Activated T-cell treated with anti-CD3 and anti-CD28 coated beads for 24 hours (primary cell): ENCODE measurements at places on chromosomes 1 and 21.

DNA sequence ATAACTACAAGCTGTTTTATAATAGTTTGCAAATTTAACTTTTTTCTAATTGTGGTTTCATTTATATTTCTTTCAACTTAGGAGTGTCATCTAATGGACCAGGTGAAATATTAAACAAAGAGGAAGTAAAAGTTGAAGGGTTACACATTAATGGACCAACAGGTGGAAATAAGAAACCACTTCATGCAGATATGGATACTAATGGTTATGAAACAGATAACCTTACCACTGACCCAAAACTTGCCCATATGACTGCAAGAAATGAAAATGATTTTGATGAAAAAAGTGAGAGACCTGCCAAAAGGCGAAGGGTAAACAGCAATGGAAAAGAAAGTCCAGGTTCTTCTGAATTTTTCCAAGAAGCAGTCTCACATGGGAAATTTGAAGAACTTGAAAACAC lies 59.7 kb downstream of the MIER1 start:
- DNase-seq = no peak

GRCh38 chr1:248873993-248874533 lies 15.2 kb upstream of the ZNF692 start:
- peak; percentile 83 for DNase-seq

DNA sequence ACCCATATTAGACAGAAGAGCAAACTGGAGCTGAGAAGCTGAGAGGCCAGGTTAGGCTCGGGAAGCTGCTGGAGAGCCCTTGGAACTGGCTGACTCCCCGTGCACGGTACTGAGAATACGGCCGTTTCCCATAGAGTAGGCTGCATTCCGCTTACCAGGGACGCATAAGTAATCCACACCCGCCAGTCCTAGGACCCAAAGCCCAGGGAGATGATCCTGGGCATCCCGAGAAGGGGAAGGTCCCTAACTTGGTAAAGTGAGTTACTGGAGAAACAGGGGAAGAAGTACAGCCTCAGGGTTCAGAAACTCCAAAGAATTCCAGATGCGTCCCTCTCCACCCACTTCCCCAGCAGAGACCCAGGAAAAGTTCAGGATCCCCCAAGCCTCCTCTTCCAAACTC lies 1.3 kb downstream of the LRRC38 start:
- no peak for DNase-seq

GRCh38 chr21:39141502-39141901 lies 41.7 kb downstream of the PSMG1 start:
- DNase-seq = no peak

GRCh38 chr1:161166669-161167548 lies 683 bp downstream of the PPOX start:
- no peak for DNase-seq

DNA sequence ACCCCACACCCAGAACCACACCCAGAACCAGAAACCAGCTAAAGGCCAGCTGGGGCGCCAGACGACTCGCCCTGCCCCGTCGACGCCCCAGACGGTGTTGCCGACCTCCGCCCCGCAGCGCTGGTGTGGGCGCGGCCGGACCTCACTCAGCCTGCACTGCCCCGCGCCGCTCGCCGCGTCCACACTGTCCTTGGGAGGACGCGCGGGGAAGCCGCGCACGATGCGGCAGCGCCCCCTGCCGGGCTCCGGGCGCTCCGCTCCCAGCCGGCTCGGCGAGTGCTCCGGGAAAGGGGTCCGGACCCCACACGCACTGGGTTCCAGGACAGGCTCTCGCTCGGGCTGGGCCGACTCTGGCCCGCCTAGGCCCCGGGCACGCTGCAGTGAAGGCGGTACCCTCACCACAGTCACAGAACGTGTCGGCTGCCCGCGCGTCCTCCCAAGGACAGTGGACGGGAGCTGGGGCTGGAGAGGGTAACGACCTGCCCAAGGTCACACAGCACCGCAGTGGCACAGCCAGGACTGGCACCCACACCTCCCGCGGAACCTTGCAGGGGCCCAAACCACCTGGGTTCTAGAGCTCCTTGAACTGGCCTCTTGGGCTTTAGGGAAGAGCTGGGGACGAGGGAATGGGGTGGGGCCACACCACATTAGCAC lies 90.2 kb downstream of the DMRTA2 start:
- peak; percentile 35 for DNase-seq

DNA sequence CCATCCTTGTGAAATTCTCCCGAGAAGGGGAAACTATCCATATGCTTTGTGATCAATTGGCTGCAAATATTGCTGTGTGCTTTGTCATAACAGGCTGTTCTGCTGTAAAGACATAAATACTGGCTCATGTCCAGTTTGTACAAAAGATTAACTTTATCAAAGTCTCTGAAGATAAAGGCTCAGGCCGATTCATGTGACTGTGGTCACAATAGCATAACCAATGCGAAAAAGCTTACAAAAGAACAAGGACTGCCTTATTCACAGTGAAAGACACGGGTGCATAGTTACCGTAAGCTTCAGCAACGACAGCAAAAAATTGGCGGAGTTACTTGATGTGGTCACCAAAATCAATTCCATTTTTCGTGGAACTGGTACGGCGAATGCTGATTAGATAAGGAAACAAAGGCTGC lies 173.6 kb upstream of the CHRM3 start:
- no peak for DNase-seq

GRCh38 chr1:7630378-7630777 lies 140.7 kb upstream of the VAMP3 start:
- DNase-seq = no peak

DNA sequence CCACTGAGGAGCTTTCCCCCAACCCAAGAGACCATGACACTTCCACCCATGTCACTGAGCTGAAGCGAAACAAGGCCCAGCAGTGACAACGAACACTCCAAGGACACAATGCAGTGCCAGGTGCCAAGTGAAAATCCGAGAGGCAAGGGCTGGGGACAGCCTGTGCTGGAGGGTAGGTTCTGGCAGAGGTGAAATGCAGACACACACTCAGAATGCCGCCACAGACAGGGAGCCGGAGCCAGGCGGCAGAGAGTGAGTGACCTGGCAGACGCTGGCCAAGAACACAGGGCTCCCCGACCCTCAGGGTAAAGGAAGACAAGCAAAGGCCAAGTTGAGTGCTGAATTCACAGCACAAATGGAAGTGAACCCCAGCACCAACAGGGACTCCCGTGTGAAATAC lies 78.9 kb downstream of the CD46 start:
- DNase-seq = no peak

DNA sequence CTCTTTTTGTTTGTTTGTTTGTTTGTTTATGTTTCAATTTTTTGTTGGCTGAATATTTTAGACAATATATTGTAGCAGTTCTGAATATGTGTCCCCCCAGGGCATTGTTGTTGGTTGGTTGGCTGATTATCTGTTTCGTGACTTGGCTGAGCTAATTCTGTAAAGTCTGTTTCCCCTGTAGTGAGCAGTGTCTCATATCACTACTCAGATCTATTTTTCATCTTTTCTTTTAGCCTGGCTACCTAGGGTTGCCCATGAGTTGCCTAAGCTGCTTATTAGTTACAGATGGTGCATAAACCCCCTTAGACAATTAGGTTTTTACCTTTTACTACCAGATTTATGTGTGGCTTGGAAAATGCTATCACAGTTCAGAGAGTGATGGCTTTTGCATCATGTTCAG lies 32.3 kb downstream of the CFAP57 start:
- no peak for DNase-seq

DNA sequence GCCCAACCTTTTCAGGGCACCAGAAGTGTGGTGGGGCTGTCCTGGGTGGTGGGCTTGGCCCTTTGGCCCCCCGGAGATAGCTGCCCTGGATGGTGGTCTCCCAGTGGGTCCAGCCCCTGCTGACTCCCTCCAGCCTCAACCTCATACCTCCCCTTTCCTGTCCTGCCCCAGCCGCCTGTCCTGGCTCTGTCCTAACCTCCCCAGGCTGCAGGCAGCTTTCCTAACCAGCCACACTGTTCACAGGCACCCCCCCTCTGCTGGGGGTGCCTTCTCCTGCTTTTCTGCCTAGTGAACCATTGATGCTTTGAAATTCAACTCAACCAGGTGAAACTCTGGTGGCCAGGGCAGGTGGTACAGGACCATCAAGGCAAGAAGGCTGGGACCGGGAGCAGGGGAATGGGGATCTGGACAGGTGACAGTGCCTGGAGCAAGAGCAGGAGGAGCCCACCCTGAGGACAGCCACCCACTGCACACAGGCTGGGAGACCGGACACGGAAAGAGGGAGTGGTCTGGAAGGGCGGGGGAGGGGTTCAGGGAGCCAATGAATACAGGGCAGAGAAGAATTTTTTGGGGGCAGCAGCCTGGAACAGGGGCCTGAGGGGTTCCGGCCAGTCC lies 35.9 kb downstream of the RAP1GAP start:
- no peak for DNase-seq

GRCh38 chr1:56844545-56845136 lies 10.0 kb upstream of the C8A start:
- DNase-seq = no peak

DNA sequence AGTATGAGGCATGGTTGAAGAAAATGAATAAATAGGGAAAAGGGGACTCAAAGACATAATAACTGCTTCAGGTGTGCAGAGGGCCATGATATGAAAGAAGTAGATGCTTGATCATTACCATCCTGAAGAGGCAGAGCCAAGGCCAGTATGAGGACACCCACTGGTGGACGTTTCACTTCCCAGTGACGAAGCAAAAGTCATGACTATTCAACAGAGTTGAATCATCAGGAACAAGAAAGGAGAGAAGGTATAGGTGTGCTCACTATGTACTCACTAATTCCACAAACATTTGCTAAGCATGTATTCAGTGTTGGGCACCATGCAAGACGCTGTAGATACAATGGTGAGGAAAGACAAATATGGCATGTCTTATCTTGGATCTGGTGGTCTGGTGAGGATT lies 319.2 kb upstream of the RUNX1 start:
- no peak for DNase-seq

GRCh38 chr1:14926229-14926628 lies 227.3 kb upstream of the TMEM51 start:
- no peak for DNase-seq

- DNase-seq = no peak
Measured at GRCh38 chr1:168601051-168601450, 24.6 kb downstream of the XCL1 start.

- DNase-seq = no peak
Measured at GRCh38 chr1:150441121-150441520, 46.1 kb upstream of the TARS2 start.

- no peak for DNase-seq
Measured at GRCh38 chr1:118504867-118505266, 319.8 kb upstream of the SPAG17 start.

DNA sequence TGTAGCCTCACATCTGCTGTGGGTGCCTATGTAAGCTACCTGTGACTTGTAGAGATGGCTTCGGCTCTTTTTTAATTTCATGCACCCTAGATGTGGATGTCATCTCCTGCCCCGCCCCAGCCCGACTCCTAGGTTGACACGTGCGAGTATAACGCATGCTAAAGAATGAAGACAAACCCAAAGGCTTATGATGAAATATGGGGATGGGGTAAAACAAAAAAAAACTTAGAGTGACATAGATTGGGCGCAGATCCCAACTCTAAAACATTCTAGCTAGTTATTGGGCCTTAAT lies 613 bp upstream of the ERO1B start:
- DNase-seq = no peak

GRCh38 chr1:28887835-28888682 lies 26.3 kb upstream of the EPB41 start:
- no peak for DNase-seq

DNA sequence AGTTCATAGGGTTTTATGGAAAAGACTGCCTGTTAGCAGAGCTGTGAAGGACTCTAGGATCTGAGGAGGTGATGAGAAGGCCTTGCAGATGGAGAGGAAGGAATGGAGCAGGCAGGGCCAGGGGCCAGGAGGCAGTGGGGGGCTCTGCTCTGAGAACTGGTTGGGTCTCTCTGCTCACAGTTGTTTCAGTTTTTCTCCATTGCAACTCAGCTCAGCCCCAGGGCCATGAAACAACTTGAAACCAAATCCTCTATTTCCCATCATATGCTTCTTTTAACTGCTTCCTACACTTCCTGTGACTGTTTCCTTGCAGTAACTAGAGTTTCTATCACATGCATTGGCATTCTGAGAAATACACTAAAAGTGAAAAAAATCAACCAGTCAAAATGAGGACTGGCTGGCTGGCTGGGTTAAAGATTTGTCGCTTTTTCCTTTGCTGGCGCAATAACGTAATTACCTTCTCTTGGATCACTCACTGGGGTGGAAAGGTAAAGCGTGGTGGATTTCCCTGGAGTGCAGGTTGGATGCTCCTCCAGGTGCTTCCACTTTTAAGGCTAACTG lies 172.0 kb downstream of the CDC7 start:
- no peak for DNase-seq

- DNase-seq = no peak
Measured at GRCh38 chr1:39128959-39129358, 75.5 kb upstream of the MACF1 start.

- no peak for DNase-seq
Measured at GRCh38 chr1:96688767-96689166, 32.8 kb upstream of the PTBP2 start.

- no peak for DNase-seq
Measured at GRCh38 chr1:74818661-74819456, 85.9 kb downstream of the TYW3 start.

- DNase-seq = no peak
Measured at GRCh38 chr1:229657993-229658755, 32.1 kb downstream of the URB2 start.

GRCh38 chr1:42841440-42842147 lies 4.8 kb upstream of the ZNF691 start:
- DNase-seq = no peak

- DNase-seq = no peak
Measured at GRCh38 chr1:84851839-84852238, 41.2 kb downstream of the LPAR3 start.

- no peak for DNase-seq
Measured at GRCh38 chr1:159015440-159015909, 5.8 kb downstream of the IFI16 start.

DNA sequence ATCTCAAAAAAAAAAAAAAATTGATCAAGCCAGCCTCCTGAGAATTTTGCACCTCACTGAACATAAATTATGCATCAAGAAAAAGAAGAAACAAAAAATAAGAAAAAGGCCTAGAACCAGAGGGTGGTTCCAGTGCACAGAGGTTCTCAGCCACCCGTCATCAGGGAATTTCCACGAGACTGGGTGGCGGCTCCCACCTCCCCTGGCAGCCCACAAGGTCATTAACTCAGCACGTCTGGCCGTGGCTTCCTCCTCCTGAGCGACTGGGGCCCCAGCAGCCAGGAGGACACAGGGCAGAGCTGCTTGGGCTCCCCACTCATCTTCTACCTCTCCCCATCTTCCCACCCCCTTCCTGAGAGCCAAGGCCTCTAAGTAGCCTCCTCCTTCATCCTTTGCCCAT lies 15.7 kb upstream of the TMEM51 start:
- no peak for DNase-seq

- DNase-seq = no peak
Measured at GRCh38 chr1:110471131-110471530, 20.2 kb downstream of the PROK1 start.

- no peak for DNase-seq
Measured at GRCh38 chr1:61226791-61227567, 144.6 kb downstream of the NFIA start.

GRCh38 chr1:232149287-232150201 lies 480.4 kb downstream of the SIPA1L2 start:
- DNase-seq = no peak
